ENCODE measurements at places on chromosomes 4 and X.

- DNase-seq, result no peak
Measured at GRCh38 chr4:867526-868250, 41.8 kb upstream of the CPLX1 start.

DNA sequence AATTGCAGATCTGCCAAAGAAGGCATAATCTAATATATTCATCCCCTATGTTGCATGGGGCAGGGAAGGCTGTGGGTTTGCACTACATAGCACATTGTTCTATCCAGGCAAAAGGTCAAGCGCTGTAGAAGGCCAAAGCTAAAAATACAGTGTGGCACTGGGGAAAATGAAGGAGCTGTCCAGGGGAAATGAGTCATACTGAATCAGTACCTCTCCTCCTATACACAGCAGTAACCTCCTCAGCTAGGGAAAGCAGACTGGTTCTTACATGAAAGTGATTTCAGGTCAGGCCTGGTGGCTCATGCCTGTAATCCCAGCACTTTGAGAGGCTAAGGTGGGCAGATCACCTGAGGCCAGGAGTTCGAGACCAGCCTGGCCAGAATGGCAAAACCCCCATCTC is 31.0 kb upstream of the SLC25A4 start:
- DNase-seq, result no peak

DNA sequence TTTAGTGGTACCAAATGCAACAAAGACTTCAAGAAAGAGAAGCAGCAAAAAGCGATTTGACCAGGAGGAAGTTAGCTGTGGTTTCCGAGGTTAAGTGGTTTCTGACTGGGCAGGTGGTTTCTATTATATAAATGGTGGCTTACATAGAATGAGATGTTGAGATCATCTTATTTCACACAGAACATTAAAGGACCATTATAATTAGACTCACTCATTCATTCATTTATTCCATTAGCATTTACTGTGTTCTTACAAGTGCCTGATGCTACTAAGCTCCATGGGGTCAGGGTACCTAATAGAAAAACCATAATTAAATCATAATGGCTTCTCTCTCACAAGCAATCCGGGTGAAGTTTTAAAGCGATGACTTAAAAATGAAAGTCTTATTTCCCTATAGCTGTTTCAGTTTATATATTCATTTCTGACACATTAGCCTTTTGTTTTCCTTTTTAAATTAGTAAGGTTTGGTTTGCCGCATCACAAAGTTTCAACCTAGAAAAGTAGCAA is 10.6 kb downstream of the TSPAN6 start:
- no peak for DNase-seq

DNA sequence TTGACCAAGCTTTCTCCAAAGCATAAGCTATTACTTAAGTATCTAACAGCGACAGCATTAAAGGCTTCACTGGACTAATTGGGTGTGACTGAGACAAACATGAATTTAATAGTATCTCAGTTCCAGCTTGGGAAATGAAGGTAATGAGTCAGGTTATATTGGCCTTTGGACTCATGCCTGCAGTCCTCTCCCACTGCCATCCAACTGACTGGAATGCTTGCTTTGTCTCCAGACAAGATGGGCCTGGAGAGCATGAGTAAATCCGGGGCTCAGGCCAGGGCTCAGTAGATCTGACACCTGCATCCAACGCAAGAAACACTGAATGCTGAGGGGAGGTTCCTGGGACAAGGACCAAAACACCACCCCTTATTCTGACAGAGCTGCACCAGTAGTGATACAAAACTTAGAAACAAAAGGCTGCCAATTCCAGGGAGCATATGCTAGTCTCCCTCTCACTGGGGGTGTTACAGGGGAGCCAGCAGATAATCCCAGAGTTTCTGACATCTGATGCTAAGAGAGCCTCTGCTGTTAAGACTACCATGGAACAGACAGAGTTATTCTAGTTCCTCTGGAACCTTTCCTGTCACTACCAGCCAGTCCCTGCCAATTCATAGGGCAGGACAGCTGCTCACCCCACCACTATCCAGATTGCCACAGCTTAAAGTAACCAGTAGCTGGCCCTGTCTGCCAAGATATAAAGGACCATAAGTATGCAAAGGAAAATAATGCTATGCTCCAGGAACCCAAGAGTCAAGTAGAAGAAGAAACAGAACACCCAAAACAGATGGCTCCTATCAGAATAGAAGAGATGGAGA is 293.8 kb downstream of the IQCM start:
- DNase-seq, result no peak

- DNase-seq, result no peak
Measured at GRCh38 chr4:77493829-77494551, 111.6 kb upstream of the CXCL13 start.

GRCh38 chr4:127400731-127401346 is 231.9 kb upstream of the INTU start:
- DNase-seq, result peak; percentile 4

DNA sequence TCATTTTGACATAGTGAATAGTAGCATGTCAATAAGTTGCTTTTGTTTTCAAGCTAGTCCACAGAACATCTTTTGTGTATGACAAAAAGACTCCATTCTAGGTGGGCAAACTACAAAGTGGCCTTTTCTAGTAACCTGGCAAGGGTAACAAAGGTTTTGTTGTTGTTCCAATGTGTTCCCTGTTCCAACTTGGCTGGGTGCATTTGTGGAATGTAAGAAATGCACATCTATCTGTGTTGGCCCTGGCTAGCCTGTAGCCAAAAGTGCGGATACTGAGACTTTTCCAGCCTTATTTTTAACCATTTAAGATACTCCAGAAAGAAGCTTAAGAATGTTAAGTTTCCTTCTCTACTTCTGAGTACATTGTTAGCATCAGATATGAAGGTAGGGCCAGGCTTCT is 118.7 kb upstream of the CHRDL1 start:
- no peak for DNase-seq

DNA sequence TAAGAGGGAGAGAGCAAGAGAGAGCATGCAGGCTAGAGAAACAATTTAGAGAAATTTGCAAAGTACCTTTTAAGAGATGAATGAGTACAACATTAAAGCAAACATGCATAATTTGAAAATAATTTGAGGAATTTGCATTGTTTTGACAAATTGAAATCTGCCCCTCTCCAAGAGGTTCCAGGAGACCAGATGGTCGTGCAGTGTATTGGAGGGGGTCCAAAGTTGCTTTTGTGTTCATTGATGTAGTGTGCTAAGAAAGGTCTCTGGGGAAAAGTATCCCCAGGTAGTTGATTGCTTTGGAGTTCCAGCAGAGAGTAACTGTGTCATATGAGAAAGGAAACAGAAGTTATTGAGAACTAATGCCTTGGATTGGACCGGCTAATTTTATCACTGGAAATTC is 635.0 kb upstream of the TENM3 start:
- DNase-seq, result no peak

DNA sequence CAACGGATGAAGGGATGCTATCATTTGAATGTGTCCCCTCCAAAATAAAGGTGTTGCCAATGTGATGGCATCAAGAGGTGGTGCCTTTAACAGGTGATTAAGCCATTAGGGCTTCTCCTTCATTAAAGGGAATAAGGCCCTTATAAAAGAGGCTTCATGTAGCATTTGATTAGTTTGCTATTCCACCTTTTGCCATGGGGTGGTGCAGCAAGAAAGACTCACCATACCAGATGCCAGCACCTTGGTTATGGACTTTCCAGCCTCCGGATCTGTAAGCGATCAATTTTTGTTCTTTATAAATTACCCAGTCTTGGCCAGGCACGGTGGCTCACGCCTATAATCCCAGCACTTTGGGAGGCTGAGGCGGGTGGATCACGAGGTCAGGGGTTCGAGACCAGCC is 7.9 kb upstream of the SLC25A43 start:
- no peak for DNase-seq

DNA sequence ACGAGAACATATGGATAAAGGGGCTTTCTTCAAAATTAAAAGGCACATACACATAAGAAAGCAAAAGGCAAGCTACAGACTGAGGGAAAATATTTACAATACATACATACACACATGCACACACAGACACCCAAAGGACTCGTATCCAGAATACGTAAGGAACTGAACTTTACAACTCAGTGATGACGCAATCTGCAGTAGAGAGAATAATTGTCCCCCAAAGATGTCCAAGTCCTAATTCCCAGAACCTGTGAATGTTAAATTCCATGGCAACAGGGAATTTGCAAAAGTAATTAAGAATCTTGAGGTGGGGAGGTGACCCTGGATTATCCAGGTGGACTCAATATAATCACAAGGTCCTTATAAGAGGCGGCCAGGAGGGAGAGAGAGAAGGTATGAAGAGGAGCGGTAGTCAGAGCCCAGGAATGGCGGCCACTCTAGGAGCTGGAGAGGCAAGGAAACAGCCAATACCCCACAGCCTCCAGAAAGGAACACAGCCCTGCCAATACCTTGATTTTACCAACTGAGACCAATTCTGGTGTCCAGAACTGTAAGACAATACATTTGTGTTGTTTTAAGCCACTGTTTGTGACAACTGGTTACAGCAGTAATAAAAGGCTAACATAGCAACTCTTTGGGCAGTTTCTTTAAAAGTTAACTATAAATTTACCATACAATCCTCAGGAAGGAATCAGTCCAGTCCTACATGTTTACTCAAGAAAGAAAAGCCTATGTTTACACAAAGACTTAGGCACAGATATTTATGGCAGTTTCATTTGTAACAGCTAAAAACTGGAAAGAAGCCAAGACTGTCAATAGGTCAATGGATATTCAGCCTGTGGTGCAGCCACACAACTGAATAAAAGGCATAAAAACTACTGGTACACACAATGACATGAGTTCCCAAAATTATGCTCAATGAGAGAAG is 27.3 kb upstream of the STS start:
- no peak for DNase-seq

DNA sequence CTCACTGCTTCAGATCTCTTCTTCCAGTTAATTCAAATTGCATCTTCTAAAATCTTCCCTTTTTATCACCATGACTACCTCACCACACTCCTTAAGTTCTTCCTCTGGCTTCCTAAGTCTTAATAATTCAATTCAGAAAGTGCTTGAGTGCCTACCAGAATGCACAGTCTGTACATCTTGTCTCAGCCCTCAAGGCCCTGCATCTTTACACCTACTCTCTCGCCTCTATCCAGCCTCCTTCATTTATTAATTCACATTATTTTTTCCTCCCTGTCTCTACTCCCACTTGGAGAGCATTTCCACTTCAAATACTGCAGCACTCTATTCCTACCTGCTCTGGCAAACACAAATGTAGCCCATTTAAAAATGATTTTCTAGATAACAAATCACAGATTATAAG is 90.5 kb downstream of the MAPK10 start:
- no peak for DNase-seq
